Lung (tissue), 17 donors: ENCODE measurements at places on chromosomes 6 and 20. TPM values are rescaled to one million over a fixed set of nuclear protein-coding genes. Genes with fewer than 3 reads are reported as not detected.

The LZTS3 gene
- total RNA-seq: 18.6 TPM

GRCh38 chr6:68087399-68088133, 547.5 kb upstream of the ADGRB3 start:
- no peak overlapping the region for H3K27ac ChIP-seq
- H3K4me1 ChIP-seq: no peaks in the 10 kb centered on the region
- H3K4me3 ChIP-seq: no peak overlapping the region
- no peak for DNase-seq

The MAFB gene
- total RNA-seq: 17.5 TPM

DNA sequence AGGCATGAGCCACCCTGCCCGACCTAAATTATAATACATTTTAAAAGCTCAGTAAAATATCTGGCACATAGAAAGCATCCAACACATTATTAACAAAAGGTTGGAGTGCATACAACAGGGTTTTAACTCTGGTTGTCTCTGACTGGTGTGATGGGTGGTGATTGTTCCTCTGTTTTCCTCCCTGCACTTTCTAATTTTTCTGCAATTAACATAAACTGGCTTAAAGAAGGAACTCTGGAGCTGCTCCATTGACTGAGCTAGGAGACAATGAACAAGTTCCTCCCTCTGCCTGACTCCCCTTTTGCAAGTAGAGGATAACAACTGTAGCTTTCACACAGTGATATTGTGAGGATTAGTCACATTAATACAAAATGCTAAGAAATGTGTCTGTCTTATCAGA, 48.5 kb upstream of the SIRPG start:
- no peaks in the 10 kb centered on the region for H3K36me3 ChIP-seq
- H3K4me1 ChIP-seq: no peaks in the 10 kb centered on the region
- no peak overlapping the region for H3K27ac ChIP-seq

DNA sequence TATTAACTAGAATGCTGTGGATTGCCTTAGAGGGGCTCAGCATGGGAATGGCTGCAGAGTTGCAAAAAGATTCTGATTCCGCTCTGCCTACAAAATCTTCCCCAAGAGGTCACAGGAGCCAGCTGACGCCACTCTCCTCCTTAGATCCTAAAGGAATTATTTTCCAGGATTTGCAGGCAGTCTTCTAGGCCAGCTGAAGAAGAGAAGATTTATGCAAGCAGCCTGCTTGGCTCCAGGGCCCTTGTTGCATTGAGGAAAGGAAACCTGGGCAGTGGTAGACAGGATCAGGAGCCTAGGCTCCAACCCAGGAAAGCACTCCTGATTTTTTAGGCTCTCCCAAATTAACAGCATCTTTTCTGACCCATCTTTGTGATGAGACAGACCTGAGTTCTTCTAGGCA, 245.8 kb downstream of the PKHD1 start:
- DNase-seq: no peak
- H3K4me3 ChIP-seq: no peak overlapping the region
- no peak overlapping the region for H3K27ac ChIP-seq
- H3K27me3 ChIP-seq: no peaks in the 10 kb centered on the region
- no peaks in the 10 kb centered on the region for H3K36me3 ChIP-seq
- no peaks in the 10 kb centered on the region for H3K4me1 ChIP-seq

The SOX18 gene
- total RNA-seq: 52.2 TPM

DNA sequence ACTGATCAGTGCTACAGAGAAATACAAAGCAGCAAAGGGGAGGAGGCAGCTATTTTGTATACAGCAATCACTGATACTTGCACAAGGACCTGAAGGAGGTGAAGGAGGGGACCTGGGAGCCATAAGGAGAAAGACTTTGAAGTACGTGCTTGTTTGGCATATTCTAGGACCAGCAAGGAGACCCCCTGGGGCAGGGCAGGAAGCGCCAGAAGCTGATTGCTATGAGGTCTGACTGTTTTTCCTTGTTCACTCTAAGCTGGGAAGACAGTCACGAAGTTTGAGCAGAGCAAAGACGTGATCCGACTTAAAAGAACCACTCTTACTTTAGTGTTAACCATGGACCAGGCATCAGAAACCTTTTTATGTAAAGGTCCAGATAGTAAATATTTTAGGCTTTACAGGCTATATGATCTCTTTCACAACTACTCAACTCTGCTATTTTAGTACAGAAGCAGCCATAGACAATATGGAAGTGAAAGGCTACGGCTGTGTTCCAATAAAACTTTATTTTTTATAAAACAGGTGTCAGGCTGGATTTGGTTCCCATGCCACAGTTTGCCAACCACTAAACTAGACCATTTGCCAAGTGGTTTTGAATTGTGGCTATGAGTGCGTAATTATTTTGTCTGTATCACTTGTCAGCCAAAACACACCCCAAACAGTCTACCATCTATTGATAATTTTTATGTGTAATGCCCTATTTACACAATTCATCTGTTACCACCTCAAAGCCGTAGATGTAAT, 217.9 kb downstream of the PRL start:
- no peaks in the 10 kb centered on the region for H3K27me3 ChIP-seq
- H3K4me3 ChIP-seq: no peak overlapping the region
- H3K36me3 ChIP-seq: no peaks in the 10 kb centered on the region

DNA sequence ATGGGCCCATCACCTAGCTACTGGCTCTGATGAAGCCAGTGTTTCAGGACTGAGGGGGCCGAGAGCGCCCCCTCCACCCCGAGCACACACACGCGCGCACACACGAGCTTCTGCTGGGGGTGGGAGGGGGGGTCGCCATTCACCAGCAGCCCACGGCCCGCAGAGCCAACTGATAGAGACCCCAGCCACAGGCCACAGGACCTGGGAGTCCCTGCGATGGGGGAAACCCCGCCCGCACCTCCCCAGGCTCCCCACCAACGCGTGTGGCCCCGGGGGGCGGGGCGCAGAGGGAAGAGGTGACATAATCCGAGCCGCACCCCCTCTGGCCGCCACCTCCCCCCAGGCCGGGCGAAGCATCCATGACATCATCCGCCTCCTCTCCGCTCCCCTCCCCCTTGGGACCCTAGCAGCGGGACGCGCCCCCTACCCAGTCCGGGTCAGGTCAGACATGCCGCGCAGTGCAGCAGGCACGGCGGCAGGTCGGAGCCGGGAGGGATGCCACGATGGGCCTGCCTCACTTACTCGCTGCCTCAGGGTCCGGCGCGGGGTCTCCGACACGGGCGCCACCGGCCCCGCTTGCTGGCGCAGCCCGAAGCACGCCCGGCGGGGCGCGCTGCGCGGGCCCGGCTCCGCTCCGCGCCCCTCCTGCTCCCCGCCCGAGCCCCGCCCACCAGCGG, at the start of gene LZTS3:
Gene LZTS3, minus strand, starts transcription at position 617 of the 677 bp plus-strand sequence. CDS start 6,386 bp downstream, outside the sequence.
- H3K4me3 ChIP-seq: peak within 1 kb of the TSS; percentile 83
- H3K4me1 ChIP-seq: no peaks in the 10 kb centered on the region
- H3K36me3 ChIP-seq: no peaks in the 10 kb centered on the region

- no peak overlapping the region for H3K27ac ChIP-seq
- peak; percentile 83 for DNase-seq
- no peak overlapping the region for H3K4me3 ChIP-seq
- no peaks in the 10 kb centered on the region for H3K27me3 ChIP-seq
Observed at GRCh38 chr6:107704347-107705013, 119.6 kb downstream of the SCML4 start.

- no peaks in the 10 kb centered on the region for H3K36me3 ChIP-seq
- H3K4me3 ChIP-seq: no peak overlapping the region
- DNase-seq: no peak
- H3K27ac ChIP-seq: no peak overlapping the region
- H3K4me1 ChIP-seq: peaks cover 17% of the 10 kb centered on the region
Observed at GRCh38 chr6:14452567-14453527, 335.3 kb downstream of the CD83 start.

The GABRR2 gene
- total RNA-seq: 1.3 TPM

- H3K4me3 ChIP-seq: no peak overlapping the region
- no peaks in the 10 kb centered on the region for H3K27me3 ChIP-seq
- H3K4me1 ChIP-seq: peaks cover 3% of the 10 kb centered on the region
- H3K27ac ChIP-seq: no peak overlapping the region
- H3K36me3 ChIP-seq: no peaks in the 10 kb centered on the region
Observed at GRCh38 chr20:50146732-50147662, 6.5 kb downstream of the PEDS1 start.

GRCh38 chr6:28673417-28673786, 147.7 kb downstream of the GPX5 start:
- DNase-seq: no peak
- no peak overlapping the region for H3K27ac ChIP-seq

GRCh38 chr6:22353101-22353500, 56.3 kb upstream of the PRL start:
- DNase-seq: no peak
- no peak overlapping the region for H3K4me3 ChIP-seq
- no peak overlapping the region for H3K27ac ChIP-seq
- no peaks in the 10 kb centered on the region for H3K4me1 ChIP-seq
- no peaks in the 10 kb centered on the region for H3K27me3 ChIP-seq

DNA sequence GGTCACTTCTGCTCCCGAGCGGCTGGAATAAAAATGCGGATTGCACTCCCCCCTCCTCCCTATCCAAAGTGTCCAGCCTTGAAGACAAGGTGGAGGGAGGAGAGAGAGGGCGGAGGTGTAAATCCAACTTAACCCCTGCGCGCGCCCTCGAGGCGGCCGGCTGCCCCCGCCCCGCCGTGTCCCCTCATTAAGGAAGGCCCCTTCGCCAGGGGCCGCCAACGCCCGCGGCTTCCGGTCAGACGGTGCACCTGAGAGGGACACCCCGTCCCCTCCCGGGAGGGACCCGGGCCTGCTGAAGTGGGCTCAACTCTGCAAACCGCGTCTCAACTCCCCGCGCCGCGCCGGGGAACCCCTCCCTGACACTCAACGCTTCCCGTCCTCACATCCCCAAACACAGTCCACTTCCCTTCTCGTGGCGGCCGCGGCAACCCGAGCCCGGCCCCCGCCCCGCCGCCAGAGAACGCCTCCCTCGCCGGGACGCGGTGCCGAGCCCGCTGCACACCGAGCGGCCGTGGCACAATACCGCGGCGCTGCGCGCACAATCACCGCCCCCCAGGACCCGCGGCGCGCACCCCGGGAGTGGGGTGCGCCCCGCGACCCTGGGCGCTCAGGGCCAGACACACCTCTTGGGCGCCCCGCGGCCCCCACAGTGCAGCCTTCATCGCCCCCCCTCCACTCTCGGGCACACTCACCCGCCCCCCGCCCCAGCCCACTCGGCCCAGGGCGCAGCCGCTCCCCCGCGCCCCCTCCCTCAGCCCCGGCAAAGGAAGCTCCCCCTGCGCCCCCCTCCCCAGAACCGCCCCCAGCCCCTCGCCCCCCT, 102.5 kb downstream of the NOL4L start:
- H3K36me3 ChIP-seq: no peaks in the 10 kb centered on the region
- peak overlapping the region; percentile 71 for H3K4me3 ChIP-seq
- peaks cover 16% of the 10 kb centered on the region for H3K4me1 ChIP-seq
- peak overlapping the region; percentile 43 for H3K27ac ChIP-seq
- peak; percentile 53 for DNase-seq

The ZBTB12 gene
- 7.3 TPM for total RNA-seq

- H3K4me3 ChIP-seq: no peak overlapping the region
- H3K36me3 ChIP-seq: no peaks in the 10 kb centered on the region
- no peaks in the 10 kb centered on the region for H3K27me3 ChIP-seq
- no peaks in the 10 kb centered on the region for H3K4me1 ChIP-seq
- DNase-seq: no peak
- H3K27ac ChIP-seq: no peak overlapping the region
Observed at GRCh38 chr6:111884068-111884467, 10.8 kb upstream of the FYN start.

DNA sequence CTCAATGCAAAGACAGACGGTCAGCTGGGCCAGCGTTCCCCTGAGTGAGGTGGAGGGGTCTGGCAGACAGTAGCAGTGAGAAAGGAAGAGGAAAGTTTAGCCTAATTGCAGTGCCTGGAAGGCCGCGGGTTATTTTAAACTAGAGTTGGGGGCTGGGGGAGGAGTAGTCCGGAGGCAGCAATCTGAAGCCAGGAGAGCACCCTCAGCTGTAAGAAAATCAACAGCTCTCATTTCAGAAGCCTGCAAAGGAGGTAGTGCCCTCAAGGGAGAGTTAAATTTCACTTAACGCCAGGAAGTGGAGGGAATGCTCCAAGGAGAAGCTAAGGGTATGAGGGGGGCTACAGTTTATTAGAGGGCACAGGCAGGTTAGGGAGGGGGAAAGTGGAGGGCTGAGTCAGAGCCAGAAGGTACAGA, 26.9 kb downstream of the RING1 start:
- no peaks in the 10 kb centered on the region for H3K36me3 ChIP-seq
- peaks cover 3% of the 10 kb centered on the region for H3K27me3 ChIP-seq
- peak; percentile 65 for DNase-seq
- H3K27ac ChIP-seq: no peak overlapping the region

GRCh38 chr6:79403086-79403485, 134.1 kb downstream of the LCA5 start:
- no peaks in the 10 kb centered on the region for H3K27me3 ChIP-seq
- H3K27ac ChIP-seq: no peak overlapping the region
- H3K4me1 ChIP-seq: peaks cover 10% of the 10 kb centered on the region
- no peak overlapping the region for H3K4me3 ChIP-seq
- no peaks in the 10 kb centered on the region for H3K36me3 ChIP-seq

DNA sequence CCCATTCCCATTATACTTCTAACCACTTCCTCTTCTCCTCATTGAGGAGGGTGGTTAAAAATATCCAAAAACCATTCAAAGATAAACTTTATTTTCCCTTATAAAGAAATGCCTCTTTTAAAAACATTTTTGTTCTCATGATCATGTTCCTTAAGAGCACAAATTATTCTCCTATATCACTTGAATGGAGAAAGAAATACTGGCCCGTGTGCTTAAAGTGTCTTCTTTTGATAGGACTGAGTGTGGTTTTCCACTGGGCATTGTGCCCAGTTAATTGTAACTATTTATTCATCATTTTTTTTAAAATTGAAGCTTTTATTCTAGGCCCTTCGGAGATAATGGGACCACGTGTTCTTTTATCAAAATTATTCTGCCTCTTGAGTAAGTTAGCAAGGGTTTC, 871.5 kb downstream of the QKI start:
- H3K27ac ChIP-seq: no peak overlapping the region
- H3K27me3 ChIP-seq: no peaks in the 10 kb centered on the region
- H3K36me3 ChIP-seq: no peaks in the 10 kb centered on the region
- DNase-seq: no peak
- H3K4me1 ChIP-seq: no peaks in the 10 kb centered on the region

DNA sequence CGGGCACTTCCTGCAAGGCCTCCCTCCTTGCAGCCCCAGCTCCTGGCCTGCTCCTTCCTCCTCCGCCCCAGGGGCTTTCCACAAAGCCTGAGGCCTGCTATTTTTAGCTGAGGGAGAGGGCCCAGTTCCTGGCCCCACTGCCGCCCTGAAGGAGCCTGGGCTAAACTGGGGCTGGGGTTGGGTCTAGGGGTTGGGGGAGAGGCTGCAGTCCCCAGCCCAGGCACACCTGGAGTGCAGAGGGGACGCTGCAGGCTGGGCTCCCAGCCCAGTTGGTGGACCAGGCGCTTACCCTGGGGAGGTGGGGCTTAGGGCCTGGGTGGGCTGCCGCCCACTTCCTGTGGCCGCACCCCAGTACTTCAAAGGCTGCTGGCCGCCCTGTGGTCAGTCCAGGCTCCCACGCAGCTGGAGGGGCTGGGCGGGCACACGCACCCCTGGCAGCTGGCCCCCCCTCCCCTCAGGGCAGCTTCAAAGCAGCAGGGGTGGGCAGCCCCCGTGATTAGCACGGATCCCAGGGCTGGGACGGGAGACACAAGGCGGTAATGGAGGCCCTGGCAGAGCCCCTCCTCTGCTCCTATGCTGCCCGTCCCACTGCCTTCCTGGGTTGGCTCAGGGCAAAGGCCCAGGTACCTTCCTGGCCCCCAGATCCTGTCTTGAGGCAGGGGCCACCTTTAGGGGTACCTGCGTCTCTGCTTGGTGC, 7.1 kb upstream of the ABHD16B start:
- peaks cover 7% of the 10 kb centered on the region for H3K4me1 ChIP-seq
- H3K4me3 ChIP-seq: no peak overlapping the region
- H3K27me3 ChIP-seq: peaks cover 5% of the 10 kb centered on the region
- H3K27ac ChIP-seq: peak overlapping the region; percentile 76
